Activated T-cell treated with anti-CD3 and anti-CD28 coated beads, Interleukin-2, amount 50 U/mL, for 24 hours (primary cell): ENCODE measurements at places on chromosomes 13 and 19.

DNA sequence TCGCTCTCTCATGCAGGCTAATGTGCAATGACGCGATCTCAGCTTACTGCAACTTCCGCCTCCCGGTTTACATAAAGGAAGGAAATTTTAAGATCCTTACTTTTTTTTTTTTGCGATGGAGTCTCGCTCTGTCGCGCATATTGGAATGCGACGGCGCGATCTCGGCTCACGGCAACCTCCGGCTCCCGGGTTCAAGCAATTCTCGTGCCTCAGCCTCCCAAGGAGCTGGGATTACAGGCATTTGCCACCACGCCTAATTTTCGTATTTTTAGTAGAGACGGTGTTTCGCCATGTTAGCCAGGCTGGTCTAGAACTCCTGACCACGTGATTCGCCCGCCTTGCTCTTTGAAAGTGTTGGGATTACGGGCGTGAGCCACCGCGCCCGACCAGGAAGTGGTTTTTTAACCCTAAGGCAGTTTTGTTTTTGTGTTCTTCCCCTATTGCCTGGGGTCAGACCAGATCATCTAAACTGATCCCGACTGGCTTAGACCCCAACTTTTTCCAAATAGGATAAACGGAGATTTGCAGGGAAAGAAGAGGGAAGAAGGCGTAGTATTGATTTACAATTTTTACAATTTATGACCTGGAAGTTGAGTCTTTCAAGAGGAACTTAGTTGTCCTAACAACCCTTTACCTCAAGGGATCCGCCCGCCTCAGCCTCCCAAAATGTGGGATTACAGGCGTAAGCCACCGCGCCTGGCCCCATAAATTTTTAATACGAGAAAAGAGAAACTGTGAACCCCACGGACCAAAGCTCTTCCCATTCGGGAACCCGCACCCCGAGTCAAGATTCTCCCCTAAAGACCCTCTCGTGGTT, 142.0 kb downstream of the ZNF737 start:
- peak; percentile 49 for DNase-seq

DNA sequence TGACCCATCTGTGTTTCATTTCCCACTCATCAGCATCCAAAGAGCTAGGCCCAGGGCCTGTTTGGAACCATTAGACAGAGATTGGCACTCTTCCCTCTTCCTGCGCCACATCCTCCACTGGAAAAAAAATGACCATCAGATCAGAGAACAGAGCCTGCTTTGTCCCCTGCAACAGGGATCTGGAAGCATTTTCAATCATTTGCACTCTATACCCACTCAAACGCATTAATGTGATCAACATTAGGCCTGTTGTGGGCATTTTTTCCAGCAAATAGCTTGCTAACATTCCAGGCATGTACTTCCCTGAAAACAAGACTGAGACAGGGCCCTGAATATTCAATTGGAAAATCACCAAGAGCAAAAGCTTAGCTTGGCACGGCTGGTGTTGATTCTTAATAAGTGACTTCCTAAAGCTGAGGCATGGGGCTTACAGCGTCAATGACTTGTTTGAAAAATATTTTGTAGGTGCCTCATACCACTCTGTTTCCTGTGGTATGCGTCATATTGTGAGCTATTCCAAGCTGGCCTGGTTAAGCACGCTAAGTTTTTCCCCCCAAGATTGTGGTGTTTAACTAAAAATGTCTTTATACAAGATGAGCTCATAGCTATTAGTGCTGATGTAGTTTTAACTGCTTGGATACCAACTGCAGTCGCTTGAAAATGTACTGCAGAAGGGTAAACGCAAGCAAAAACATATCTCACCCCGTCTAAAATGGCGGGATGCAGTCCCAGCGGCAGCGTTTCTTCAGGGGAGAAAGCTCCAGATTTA, 404.4 kb downstream of the SPRY2 start:
- no peak for DNase-seq

DNA sequence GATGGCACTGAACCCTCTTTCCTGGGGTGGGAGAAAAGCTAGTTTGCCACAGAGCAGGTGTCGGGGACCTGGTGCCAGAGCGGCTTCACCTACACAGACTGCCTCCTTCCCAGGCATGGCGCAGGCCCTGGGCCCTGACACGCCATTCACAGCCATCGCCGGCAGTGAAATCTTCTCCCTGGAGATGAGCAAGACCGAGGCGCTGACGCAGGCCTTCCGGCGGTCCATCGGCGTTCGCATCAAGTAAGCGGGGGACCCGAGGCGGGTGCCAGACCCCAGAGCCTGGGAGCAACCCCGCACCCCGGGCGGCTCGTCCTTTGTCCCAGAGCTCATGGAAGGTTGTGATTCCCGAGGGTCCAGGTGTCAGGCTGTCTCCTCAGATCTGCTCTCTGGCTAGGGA, 10.0 kb downstream of the LHB start:
- no peak for DNase-seq

GRCh38 chr13:113045251-113046127, 60.1 kb upstream of the F7 start:
- no peak for DNase-seq

DNA sequence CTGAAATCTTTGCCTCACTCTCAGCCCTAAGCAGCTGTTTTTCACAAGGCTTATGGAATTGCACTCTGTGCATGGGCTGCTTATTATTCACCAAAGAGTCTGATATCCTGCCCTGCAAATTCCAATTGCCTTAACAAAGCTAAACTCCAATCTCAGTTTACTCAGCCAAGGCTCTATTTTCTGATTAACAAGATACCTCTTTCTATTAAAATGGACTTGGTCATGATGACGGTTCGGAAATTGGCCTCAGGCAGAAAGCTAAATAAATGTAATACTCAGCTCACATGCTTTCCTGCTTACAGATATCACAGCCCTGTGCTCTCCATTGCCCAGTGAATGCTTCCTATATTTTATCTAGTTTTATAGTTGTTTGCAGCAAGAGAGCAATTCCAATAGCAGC, 1270.8 kb downstream of the PCDH9 start:
- DNase-seq, result no peak

DNA sequence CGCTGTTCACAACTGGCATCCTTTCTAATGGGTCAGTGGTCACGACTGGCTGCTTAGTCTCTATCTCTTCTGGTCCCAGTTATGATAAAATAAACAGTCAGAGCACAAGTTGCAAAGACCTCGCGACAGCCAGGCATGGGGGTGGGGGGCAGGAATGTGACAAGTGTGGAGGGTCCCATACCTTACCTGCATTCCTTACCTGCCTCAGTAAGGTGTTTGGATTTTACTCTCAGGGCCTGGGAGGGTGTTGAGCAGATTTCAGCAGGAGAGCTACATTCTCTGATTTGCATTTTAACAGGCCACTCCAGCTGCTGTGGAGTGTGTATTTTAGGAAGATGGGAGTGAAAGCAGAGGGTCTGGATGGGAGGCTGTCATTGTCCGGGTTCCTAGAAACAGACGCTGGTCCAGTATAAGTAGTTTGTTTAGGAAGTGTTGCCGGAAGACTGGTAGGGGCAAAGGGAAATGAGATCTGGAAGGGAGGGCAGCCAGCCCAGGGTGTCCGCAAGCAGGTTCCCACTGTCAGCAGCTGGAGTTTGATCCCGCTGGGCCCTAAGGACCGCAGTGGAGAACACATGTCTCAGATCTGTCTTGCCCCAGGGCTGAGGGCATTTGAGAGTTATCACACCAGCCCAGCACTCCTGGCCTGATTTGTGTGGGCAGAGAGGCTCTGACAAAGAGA, 920.0 kb downstream of the UQCRFS1 start:
- no peak for DNase-seq

GRCh38 chr19:52542984-52543664, 15.7 kb downstream of the ZNF808 start:
- peak; percentile 39 for DNase-seq

GRCh38 chr19:45443462-45444317, 20.0 kb upstream of the ERCC1 start:
- DNase-seq, result peak; percentile 74

- DNase-seq, result no peak
These were observed 32.8 kb downstream of the TMEM161A start for GRCh38 chr19:19105365-19106055.

DNA sequence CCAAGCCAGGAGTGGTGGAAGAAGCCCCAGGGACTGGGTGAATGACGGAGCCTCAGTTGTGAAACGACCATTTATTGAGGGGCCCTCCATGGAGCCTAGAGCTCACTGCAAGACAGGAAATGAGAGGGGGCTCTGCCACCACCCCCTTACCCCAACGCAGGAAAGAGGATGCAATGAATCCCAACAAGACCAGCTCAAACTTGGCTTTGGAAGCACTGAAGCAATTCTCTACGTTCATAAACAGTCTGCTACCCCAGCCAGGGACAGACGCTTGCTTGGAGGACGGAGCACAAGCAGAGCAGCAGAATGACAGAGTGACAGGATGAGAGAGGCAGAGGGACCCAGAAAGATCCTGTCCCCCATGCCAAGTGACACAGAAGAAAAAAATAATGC, 1.0 kb downstream of the PRKACA start:
- DNase-seq, result no peak

DNA sequence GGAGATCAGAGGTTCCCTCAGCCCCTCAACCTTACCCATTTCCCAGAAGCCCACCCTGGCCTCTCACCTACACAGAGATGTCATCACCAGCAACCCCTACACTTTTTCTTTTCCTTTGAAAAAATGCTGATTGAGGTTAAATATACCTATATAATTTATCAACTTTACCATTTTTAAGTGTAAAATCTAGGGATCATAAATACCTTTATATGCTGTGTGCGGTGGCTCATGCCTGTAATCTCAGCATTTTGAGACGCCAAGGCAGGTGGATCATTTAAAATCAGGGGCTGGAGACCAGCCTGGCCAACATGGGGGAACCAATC, 3.1 kb downstream of the KIR2DL4 start:
- no peak for DNase-seq

DNA sequence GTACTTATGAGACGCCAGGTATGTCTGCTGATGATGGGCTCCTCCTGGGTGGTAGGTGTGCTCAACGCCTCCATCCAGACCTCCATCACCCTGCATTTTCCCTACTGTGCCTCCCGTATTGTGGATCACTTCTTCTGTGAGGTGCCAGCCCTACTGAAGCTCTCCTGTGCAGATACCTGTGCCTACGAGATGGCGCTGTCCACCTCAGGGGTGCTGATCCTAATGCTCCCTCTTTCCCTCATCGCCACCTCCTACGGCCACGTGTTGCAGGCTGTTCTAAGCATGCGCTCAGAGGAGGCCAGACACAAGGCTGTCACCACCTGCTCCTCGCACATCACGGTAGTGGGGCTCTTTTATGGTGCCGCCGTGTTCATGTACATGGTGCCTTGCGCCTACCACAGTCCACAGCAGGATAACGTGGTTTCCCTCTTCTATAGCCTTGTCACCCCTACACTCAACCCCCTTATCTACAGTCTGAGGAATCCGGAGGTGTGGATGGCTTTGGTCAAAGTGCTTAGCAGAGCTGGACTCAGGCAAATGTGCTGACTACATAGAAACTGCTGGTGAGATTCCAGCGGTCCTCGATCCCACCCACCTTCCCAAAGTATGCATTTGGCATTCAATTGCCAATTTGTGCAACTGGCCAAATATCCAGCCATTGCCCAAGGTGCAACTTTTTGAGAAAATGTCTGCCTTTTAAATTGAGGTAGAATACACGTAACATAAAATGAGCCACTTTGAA, 10.2 kb downstream of the OR2Z1 start:
- no peak for DNase-seq

DNA sequence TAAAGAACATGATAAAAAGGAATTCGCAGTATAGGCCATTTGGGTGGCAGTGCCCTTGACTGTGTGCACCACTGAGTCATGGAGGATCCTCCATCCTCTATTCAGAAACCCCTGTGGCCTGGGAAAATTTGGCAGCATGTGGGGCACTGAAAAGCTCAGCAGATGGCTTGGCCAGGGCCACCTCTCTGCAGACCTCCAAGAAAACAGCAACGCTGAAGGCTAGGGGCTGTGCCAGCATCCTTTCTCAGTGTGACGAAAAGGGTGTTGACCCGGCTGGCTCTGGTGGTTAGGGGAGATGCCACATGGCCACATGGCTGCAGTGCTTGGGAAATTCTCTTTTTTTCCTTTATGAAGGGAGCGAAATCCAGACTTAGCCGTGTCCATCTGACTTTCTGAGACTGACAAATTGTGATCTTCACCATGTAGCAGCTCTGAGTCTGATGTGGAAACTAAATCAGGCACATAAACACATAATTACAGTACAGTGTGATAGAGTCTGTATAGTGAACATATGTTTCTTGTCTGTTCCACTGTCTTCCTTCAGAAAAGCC, 178.0 kb downstream of the KCTD12 start:
- DNase-seq, result no peak

DNA sequence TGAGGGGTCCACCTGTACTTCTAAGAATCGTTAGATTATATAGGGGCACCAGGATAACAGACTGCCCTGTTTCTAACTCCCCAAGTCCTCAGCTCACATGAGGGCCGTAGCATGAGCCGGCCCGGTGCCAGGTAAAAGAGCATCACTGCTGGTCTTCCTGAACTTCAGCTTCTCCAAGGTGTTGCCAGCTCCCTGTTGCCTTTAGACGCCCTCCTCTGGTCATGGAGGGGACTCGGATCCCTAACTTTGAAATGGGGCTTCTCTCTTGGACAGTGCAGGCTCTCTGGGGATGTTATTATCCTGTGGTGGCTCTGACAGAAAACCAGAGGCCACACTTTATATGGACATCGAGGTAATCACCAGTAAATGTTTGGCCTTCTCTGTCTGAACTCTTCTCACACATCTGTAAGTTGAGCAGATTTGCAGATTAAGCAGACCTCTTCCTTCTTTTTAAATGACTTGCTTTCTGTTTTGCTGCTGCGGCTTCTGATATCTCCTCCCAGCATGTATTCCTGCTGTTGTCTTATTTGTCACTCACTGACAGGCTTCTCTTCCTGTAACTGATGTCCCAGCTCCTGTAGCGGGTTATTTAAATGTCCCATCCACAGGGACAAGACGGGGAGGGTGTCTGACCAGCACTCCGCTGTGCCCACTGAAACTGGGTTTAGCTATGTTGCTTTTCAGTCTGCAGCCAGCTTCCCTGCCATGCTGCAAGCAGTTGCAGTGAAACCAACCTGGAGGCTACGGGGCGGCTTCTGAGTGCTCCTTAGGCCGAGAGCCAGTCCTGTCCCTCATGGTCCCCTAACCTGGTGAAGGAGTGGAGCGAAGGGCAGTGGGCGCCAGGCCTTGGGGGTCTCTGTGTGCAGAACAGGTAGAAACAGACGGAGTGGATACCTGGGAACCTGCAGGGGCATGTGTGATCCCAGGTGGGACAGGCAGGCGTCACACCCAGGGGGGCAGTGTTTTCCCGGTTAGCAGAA, 39.2 kb downstream of the TSSK6 start:
- no peak for DNase-seq
